ENCODE measurements at places on chromosomes 2 and 18.

- DNase-seq, result no peak
These were observed 290.2 kb downstream of the METTL4 start for GRCh38 chr18:2281086-2281485.

DNA sequence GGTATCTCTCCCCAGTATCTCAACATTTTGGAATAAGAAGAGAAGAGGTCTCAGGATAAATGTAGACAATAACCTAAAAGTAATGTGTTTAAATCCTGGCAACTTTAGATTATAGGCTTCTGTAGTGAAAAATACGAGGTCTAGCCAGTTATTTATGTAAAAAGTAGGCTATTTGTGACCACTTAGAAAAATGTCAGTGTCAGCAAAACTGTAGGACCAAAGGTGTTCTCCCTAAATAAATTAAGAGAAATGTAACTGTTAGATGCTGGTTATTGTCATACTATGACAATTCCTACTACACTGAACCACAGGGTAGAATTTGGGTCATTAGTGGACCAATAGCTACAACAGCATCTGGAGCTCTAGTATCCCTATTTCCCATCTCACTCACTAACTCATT is 2.0 kb downstream of the SUPT7L start:
- no peak for DNase-seq

- no peak for DNase-seq
These were observed 289.4 kb downstream of the ZEB2 start for GRCh38 chr2:144230448-144231085.

- no peak for DNase-seq
These were observed 130.7 kb upstream of the GPC1 start for GRCh38 chr2:240304746-240305161.

DNA sequence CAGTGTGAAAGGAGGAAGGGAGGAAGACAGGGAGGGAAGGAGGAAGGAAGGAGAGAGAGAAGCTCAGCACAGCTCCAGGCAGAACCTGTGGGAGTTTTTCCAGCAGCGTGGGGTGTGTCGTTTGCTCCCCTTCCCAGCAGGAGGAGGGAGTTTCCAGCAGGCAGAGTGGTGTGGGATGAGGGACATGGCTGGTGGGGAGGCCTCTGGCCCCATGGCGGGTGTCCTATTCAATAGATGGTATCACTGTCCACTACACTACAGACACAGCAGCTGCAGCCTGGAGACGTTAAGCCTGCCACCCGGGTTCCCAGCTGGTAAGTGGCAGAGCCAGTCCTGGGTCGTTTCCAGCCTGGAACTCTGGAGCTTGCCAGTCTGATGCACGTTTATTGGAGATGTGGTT is 44.7 kb downstream of the GLI2 start:
- no peak for DNase-seq

GRCh38 chr2:80869858-80870438 is 565.4 kb upstream of the LRRTM1 start:
- no peak for DNase-seq

DNA sequence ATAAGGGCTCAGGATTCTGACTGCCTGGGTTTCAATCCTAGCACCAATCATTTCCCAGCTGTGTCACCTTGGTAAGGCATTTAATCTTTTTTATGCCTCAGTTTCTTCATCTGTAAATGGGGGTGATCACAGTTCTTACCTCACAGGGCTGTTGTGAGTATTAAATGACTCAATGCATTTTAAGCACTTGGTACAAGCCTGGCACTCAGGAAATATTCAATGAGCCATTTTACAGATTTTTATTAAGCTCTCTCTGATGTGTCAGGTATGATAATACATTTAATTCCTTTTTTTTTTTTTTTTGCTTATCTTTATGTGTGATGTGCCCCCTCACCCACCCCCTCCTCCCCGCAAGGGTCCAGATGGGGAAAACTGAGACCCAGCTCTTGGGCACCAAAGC is 12.0 kb downstream of the SPEG start:
- no peak for DNase-seq

DNA sequence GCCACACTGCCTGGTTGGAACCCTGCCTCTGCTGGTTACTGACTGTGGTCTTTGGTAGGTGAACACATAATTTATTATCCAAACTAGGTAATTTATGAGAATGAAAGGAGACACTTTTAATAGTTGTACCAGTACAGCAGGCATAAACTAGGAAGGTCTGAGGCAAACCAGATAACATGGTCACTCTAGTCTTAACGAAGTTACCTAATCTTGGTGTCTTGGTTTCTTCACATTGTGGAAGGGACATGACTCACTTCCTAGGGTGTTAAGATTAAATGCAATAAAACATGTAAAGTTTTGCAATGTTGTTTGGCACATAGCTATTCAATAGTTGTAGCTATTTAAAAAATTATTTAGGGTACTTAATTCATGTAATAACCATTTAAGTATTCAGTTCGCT is 23.3 kb downstream of the SPTBN1 start:
- DNase-seq, result no peak

- no peak for DNase-seq
These were observed 129.8 kb downstream of the PDE11A start for GRCh38 chr2:177942731-177943130.

DNA sequence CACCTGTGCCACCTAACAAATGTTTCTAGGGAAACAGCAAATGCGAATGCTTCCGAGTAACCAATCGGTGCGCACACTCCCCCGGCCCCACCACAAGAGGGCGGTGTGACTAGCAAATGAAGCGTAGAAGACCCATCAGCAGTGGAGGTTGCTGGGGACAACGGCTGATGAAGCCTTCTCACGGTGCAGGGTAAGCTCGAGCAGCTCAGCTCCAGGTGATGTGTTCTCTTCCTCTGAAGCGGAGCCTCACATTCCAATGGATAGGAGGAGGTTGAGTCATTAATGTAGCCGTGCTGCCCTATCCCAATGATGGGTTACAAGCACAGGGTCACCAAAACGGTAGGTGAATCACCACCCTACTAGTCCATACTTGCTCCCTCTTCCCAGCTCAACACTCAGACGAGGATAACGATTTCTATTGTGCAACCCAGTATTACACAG is 127.6 kb upstream of the TWIST2 start:
- no peak for DNase-seq

DNA sequence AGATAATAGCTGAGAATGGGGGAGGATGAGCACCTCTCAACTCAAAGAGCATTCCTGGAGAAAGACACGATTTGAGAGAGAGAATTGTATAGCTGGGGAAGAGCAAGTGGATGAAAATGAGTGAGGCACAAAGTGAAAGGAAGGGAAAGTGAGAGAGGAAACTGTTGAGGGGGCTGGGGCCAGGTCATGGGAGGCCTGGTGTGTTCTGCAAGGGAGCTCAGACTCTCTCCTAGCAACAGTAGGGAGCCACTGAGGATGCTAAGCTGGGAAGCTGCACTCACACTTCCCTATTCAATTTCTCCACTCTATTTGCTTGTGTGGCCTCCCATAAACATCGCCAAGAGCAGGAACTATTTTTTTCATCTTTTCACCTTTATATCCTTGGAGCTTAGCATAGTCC is 14.8 kb downstream of the EVA1A start:
- DNase-seq, result no peak

- DNase-seq, result no peak
These were observed 640.8 kb downstream of the DPP10 start for GRCh38 chr2:115083225-115083624.

DNA sequence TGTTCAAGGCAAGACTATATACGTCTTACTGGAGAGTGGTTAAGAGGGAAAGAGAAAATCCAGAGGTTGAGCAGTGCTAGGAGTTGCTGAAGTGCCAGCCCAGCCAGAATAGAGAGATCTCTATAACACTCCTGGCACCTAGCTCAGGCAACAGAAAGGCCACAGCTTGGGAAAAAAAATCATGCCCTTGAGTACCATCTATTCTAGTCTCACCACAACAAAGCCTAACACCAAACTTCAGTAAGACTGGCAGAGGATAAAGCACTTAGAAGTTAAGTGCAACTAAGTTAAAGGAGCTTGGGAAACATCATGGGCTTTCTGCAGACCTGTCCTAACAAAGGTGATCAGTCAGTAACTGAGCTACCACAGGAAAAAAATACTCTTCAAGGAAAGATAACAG is 24.2 kb downstream of the INO80C start:
- DNase-seq, result no peak

DNA sequence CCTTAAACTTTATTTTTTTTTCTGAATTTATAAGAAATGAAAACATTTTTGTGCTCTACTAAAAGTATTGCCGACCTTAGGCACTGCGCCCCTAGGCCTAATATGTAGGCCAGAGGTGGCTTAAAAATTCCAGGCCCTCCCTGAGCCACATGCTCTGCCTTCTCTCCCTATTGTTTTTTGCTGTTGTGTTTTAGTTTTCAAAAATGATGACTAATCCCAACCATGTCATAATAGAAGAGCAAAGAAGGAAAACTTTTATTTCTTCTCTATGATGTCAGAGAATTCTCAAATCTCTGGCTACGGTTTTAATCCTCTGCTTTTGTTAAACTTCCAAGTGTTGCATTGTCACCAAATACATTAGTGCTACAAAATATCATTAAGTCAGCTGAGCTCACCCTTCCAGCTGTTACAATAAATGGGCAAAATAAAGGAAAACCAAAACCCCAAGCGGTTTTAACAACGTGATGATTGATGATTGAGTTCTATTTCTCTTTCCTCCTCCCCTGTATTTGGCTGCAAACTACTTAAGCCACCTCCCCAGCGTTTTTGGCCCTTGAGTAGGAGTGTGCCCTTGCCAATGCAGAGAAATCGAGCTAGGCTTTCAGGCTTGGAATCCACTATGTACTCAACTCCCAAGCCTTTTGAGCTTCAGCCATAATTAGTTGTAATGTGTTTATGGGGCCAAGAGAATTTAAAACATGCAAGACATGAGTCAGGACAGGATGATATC is 163.5 kb upstream of the POU3F3 start:
- DNase-seq, result no peak

DNA sequence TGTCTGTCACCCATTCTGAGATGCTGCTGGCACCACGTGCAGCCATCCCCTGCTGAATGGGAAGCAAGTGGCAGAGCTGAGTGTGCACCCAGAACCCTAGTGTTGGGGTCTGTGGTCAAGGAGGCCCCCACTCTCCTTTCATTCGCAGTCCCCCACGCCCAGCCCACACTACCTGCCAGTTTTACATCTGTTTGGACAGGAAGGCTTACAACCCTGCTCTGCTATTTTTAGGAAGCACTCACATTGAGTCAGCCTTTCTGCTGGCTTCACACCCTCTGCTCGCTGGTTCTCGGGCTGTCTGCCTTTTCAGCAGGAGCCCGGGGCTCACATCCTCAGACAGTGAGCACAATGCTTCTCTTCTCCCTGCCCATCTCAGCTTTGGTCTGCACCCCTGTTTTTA is 10.7 kb upstream of the ADCY3 start:
- DNase-seq, result no peak

GRCh38 chr18:62744076-62744968 is 29.0 kb downstream of the PHLPP1 start:
- no peak for DNase-seq

- no peak for DNase-seq
These were observed 60.9 kb downstream of the RFTN2 start for GRCh38 chr2:197614532-197614931.

- DNase-seq, result no peak
These were observed 12.2 kb upstream of the PUM2 start for GRCh38 chr2:20362701-20363435.

DNA sequence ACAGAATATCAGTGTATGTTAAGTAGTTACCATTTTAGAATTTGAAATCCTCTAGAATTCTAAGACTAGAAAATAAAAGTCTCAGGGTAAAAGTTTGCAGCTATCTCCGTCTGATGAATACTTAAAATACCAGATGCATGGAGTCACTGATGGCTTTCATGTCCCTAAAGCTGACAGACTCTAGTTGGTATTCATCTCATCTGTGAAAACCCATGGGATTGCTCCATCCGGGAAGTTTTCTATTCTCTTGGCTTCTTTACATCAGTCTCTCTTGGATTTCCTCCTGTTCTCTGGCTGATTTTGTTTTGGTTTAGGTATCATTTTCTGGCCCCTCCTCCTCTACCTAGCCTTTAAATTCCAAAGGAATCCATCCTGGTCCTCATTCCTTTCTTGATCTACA is 465.6 kb upstream of the POU3F3 start:
- no peak for DNase-seq

DNA sequence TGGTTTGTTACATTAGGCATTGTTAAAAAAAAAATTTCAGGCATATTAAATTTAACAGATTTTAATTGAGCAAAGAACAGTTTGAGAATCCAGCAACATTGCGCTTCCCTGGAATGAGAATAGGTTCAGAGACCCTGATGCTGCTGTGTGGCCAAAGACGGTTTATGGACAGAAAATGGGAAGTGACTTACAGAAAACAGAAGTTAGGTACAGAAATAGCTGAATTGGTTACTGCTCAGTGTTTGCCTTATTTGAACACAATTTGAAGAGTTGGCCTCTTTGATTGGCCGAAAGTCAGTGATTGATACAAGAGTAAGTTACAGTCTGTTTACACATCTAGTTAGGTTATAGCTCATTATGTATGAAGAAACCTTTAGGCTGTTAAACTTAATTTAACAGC is 6.0 kb upstream of the NEDD4L start:
- no peak for DNase-seq

DNA sequence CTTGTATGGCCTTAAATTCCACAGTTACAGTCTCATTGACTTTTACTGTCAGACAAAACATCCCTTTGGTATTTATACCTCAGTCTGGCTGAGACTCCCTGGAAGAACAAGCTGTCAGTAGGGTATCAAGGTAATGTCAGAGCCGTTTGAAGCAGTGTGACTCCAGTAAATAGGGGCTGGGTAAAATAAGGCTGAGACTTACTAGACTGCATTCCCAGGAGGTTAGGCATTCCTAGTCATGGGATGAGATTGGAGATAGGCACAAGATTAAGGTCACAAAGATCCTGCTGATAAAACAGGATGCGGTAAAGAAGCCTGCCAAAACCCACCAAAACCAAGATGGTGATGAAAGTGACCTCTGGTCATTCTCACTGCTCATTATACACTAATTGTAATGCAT is 219.5 kb upstream of the SKOR2 start:
- DNase-seq, result no peak

DNA sequence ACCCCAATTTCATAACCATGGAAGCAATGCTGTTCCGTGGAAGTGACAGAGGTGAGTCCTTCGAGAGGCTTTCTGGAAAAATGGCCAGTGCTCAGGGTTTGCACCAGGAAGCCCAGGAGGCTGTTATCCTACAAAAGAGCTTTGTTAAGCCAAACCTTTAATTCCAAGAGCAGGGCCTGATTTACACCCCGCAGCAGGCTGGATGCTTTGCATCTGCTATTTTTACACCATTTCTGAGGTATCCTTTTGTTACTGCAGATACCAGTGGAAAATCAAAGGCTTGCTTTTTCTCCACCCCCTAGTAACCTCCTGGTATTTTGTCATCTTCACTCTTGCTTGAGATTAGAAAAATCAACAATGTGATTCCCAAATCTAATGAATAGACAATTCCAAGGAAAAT is 380.6 kb downstream of the SOX11 start:
- DNase-seq, result no peak

DNA sequence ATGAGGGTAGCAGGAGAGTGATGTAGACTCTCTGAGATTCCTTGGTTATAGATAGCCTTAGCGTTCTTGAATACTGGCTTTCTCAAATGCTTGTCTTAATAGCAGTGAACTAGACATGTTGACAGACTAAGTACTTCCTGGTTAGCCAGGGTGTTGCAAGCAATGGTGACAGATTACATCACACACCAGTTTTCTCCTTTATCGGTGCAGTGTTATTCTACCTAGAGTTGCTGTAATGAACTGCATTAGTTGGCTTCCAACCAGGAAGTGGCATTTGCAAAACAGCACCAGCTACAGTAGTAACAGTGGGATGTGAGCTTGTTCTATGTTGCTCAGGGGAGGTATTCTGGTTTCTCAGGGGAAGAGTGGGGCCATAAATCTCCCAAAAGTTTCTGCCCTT is 582.2 kb upstream of the DDX18 start:
- no peak for DNase-seq

GRCh38 chr2:44778671-44779476 is 162.6 kb upstream of the SIX3 start:
- DNase-seq, result no peak

- no peak for DNase-seq
These were observed 19.5 kb downstream of the BCL2 start for GRCh38 chr18:63299837-63300745.

All from T-helper 22 cell (primary cell).